ENCODE measurements at places on chromosomes 7 and 10.

- no peak for DNase-seq
Observed at GRCh38 chr7:83001362-83002040, 161.2 kb downstream of the PCLO start.

- DNase-seq = no peak
Observed at GRCh38 chr7:55245271-55245723, 119.8 kb upstream of the LANCL2 start.

DNA sequence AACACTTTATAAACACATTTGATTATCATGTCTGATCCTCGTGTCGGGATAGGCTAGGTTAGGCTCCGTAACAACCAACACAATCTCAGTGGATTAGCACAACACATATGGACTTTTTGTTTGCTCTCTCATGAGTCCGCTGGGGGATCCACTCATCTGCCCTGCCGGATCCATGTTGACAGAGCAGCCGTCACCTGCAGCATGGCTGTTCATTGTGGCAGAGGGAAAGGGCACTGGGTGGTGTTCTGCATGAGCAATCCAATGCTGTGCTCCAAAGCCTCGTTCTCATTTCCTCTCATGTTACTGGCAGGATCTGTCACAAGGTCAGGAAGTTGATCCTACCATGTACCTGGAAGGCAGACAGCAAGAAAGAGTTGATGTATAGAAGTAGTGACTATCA is 62.5 kb upstream of the RAPGEF5 start:
- DNase-seq = no peak

- DNase-seq = peak; percentile 92
Observed at GRCh38 chr10:69439350-69439739, 11.9 kb upstream of the TSPAN15 start.

- DNase-seq = peak; percentile 57
Observed at GRCh38 chr10:24483701-24484100, 240.0 kb downstream of the ARHGAP21 start.

GRCh38 chr10:50333872-50334271 is 82.6 kb upstream of the ASAH2 start:
- DNase-seq = no peak

DNA sequence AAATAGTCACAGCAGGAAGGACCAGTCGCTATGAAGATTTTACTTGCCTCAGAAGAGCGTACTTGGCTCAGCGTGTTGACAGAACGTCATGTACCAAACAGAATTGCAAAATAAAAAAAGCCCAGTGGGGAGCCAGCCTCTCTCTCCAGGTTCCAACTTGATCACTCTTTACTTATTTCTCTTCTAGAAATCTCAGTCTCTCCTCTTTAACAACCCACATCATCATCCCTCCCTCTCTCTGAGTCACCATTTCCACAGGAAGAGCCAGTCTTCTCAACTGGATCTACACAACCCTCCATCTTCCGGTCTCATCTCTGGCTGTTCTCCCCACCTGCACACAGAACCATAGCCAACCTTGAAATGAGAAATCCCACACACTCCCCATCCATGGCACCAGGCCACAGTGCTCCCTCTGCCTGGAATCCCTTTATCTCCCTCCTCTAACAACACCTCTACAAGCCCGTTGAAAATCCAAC is 718.3 kb downstream of the GRID1 start:
- DNase-seq = no peak

DNA sequence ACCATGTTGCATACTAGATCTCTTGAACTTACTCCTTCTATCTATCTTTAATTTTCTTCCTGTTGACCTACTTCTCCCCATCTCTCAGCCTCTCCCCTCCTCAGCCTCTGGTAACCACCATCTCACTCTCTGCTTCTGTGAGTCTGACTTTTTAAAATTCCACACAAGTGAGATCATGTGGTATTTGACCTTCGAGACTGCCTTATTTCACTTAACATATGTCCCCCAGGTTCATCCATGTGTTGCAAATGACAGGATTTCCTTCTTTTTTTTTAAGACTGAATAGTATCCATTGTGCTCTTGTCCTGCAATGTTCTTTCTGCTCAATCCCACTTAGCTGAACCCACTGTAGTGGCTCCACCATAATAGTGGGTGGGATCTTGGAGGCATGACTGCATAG is 51.4 kb upstream of the DNAJC1 start:
- no peak for DNase-seq

All from tongue (tissue), 3 donors.